Astrocyte (in vitro differentiated cells and primary cell): ENCODE measurements at places on chromosomes 6 and 20.

- DNase-seq, result no peak
Measured at GRCh38 chr6:149933461-149933860, 8.4 kb upstream of the ULBP2 start.

DNA sequence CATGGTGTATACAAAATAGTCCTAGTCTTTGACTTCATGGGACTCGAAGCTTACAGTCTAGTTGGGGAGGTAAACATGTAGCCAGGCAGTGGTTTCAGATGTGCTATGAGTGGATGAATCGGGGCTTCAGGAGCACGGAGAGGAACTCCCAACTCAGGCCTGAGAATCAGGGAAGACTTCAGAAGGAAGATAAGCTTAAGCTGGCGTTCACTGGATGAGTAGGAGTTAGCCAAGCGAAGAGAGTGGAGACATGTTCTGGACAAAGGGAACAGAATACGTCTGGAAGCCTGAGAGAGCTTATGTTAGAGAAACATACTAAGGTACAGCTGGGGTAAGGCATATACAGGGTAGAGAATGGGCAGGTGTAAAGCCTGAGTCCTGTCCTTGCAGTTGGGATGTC, 8.8 kb downstream of the CARMIL1 start:
- DNase-seq, result no peak

- peak; percentile 55 for DNase-seq
Measured at GRCh38 chr20:50911030-50911429, 20.2 kb downstream of the ADNP start.

- DNase-seq, result no peak
Measured at GRCh38 chr6:109055771-109056235, 38.8 kb downstream of the SESN1 start.

DNA sequence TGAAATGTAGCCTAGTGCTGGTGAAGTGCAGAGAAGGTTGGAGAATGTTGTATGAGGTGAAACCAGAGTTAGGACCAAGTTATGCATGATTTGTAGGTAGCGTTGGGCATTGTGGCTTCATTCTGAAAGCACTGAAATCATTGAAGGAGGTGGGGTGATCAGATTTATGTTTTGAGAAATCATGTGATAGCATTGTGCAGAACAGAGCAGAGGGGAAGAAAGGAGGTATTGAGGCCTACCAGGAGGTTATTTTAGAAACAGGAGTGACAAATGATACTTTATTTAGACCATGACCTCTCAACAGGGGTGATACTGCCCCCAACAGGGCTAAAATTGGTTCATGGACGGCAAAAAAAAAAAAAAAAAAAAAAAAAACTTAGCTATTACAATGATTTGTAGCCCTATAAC, 15.6 kb upstream of the HMGN3 start:
- DNase-seq, result no peak

GRCh38 chr6:115870464-115870863, 190.2 kb downstream of the FRK start:
- no peak for DNase-seq

DNA sequence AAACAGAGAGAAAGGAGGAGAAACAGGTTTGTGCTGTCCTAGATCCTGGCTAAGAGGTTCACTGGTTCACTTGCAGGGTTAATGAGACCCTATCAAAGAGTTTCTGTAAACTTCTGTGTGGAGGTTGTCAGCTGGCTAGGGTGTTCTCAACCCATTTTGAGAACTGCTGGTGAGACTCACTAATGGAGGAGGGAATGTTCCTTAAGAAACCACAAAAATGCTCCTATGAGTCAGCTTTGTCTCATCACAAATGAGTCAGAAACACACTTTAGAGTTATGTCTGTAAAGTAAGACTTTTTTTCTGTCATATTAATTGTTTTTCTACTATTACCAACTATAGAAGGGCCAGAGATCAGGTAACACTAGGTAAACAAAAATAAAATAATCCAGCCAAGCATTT, 884.4 kb downstream of the PHF3 start:
- peak; percentile 93 for DNase-seq
